ENCODE measurements at places on chromosomes 12 and 14. TPM values are rescaled to one million over a fixed set of nuclear protein-coding genes. Genes with fewer than 3 reads are reported as not detected.
A peak's percentile ranks its signal among the peaks of the same experiment; 100 is the strongest.

GRCh38 chr14:81301813-81302212 lies 81.1 kb upstream of the GTF2A1 start:
- no peaks in the 10 kb centered on the region for H3K27me3 ChIP-seq
- no peak for DNase-seq
- H3K36me3 ChIP-seq: no peaks in the 10 kb centered on the region
- H3K27ac ChIP-seq: peak overlapping the region; percentile 91
- H3K4me3 ChIP-seq: no peak overlapping the region

FKBP11 gene
- 6.0 TPM for total RNA-seq

DNA sequence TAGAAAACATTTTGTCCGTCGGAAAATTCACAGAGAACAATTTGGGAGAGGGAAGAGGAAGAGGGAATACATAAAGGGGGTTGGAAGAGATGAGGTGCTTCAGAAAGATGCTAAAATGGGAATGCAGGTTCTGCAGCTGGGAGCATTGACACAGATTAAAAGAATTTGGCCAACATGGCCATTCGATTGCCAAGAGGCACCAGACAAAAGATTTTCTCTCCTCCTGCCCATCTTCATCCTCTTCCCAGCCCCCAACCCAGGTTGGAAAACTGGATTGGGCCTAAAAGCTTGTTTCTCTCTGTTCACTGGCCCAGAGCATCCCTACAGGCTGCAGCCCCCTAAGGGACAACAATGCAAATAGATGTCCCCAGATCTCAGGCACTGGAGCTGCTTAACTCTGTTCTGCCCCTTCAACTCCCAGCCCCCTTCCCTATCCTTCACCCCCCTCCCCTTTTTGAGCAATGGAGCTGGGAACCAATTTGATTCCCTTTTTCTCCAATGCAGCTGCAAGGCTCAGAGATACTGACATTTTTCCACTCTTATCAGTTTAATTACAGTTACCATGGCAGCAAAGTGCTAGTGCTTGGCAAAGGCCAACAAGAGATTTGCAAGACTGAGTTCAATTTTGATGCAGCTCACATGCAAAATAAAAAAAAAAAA lies 1.9 kb downstream of the LMO3 start:
- no peaks in the 10 kb centered on the region for H3K27me3 ChIP-seq
- DNase-seq: no peak
- peaks cover 18% of the 10 kb centered on the region for H3K4me1 ChIP-seq
- no peaks in the 10 kb centered on the region for H3K36me3 ChIP-seq
- no peak overlapping the region for H3K27ac ChIP-seq
- H3K4me3 ChIP-seq: no peak overlapping the region

ESPL1 gene
- 11.6 TPM for total RNA-seq

DNA sequence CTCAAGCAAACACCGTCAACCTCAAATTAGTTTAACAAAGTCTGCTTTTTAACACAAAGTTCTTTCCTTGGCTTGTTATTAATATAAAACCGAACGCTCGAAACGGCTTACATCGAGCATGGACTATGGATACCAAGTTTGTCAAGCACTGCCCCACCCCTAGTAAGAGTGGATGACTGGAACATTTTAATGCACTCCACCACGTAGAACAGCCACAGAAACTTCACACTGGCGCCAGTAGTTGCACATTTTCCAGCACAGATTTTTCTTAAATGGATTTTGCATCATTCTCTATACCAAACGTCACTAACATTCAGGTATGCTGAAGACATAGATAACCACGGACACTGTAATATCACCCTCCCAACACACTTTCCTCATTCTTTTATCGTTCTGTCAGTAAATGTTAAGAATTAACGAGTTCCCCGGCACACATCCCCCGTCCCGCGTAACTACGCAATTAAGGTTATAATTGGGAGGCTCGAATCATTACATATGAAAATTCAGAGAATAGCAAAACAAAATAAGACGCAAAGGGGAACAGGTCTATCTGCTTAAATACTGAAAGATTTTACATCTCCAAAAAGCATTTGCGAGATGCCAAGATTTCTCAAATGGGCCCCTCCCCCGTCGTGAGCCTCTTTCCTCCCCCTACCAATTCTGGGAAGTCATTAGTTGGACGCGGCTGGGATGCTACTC lies 990 bp downstream of the FERMT2 start:
- H3K4me1 ChIP-seq: peaks cover 55% of the 10 kb centered on the region
- no peaks in the 10 kb centered on the region for H3K27me3 ChIP-seq
- H3K27ac ChIP-seq: peak overlapping the region; percentile 91
- peak; percentile 44 for DNase-seq

DNA sequence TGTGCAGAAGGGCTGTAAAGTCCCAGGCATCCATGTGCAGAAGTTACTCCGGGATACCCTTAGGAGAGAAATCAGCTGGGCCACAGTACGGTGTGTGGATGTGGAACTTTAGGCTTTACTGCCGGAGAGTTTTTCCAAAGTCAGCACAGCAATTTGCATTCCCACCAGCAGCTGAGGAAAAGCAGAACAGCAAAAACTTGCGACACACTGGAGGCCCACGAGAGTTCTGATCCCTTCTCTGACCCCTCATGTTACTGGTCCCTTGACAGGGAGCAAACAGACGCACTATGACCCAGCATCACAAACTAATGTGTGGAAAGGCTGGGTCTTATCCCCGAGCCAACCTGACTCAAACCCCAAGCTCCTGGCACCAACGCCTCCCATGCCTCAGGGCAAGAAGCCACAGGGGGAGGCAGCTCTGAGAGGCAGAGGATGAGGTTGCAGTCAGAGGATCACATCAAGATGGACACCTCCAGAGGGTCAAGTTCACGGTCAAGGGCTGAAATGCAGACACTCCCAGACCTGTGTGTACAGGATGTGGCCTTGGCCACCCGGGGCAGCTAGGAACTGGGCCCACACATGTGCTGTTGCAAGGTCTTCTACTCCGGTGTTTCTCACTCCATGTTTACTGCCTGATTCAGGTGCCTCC lies 38.6 kb downstream of the CCDC88C start:
- H3K4me1 ChIP-seq: peaks cover 25% of the 10 kb centered on the region
- H3K27me3 ChIP-seq: no peaks in the 10 kb centered on the region
- H3K27ac ChIP-seq: no peak overlapping the region
- no peaks in the 10 kb centered on the region for H3K36me3 ChIP-seq

DNA sequence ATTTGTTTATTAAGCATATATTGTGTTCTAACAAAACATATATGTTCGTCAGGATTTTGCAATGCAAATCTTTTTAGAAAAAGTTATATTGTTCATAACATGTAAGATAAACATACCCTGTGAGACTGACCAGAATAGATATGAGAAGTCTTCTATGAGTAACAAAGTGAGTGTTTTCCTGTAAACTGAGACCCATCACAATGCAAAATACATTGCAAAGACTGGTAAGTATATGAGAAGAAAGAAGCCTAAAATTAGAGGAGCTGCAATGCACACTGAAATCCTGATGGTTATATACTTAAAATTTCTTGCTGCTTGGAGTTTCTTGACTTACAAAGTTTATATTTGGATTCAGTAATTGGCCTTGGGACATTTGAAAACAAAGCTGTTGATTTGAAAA lies 6.0 kb downstream of the HMGA2 start:
- H3K4me1 ChIP-seq: peaks cover 73% of the 10 kb centered on the region
- no peak overlapping the region for H3K27ac ChIP-seq
- H3K4me3 ChIP-seq: no peak overlapping the region
- DNase-seq: no peak
- H3K27me3 ChIP-seq: no peaks in the 10 kb centered on the region

DNA sequence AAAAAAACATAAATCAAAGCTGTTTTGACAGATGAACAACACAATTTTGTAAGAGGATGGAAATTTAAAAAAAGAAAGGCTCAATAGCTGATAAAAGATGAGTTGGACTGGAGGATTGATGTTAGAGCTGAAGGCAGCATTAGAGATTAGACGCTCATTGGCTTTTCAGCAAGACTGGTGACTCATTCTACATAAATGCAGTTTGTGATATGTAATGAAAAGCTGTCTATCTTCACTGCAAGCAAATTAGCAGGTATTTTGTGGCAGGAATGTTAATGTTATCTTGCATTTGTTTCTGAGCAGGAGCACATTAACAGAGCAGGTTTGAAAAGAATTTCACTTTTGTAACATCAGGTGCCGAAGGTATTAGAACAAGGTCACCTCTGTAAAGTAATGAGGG lies 442.7 kb upstream of the NOVA1 start:
- no peaks in the 10 kb centered on the region for H3K36me3 ChIP-seq
- H3K4me3 ChIP-seq: no peak overlapping the region
- DNase-seq: no peak

DNA sequence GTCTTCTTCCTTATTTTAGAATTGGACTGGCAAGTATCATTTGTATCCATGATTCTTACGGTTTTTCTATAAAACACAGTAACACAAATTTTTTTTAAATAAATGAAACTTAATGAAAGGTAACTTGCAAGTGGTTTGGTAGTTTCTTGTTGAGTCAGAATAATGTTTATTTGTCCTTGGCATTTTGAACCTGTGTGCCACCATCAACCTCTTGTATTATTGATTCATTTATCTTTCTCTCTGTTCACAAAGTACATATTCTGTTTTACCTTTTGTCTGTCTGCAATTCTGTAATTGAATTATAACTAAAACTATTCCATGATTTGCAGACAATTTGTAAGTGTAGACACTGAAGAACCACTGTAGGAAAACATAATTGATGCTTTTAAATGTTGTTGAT lies 54.7 kb downstream of the MIPOL1 start:
- no peak overlapping the region for H3K4me3 ChIP-seq
- no peak for DNase-seq
- H3K27me3 ChIP-seq: no peaks in the 10 kb centered on the region
- H3K36me3 ChIP-seq: no peaks in the 10 kb centered on the region
- H3K4me1 ChIP-seq: peaks cover 41% of the 10 kb centered on the region

PPP2R5C gene
- 94.8 TPM for total RNA-seq

DNA sequence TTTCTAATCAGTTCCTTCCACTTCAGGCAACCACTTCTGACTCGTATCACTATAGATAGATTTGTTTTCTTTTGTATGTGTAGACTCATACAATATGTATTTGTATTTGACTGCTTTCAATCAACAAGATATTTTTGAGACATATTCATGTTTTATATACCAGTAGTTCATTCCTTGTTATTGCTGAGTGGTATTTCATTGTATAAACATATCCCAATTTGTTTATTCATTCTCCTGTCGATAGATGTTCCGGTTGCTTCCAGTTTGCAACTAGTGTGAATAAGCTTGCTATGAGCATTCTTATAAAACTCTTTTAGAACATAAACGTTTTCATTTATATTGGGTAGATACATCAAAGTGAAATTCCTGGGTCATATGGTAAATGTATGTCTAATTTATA lies 119.2 kb downstream of the FIGNL2 start:
- no peak overlapping the region for H3K27ac ChIP-seq
- no peaks in the 10 kb centered on the region for H3K27me3 ChIP-seq
- H3K36me3 ChIP-seq: no peaks in the 10 kb centered on the region
- H3K4me1 ChIP-seq: no peaks in the 10 kb centered on the region
- no peak overlapping the region for H3K4me3 ChIP-seq

KCNK10 gene
- total RNA-seq: not detected

DNA sequence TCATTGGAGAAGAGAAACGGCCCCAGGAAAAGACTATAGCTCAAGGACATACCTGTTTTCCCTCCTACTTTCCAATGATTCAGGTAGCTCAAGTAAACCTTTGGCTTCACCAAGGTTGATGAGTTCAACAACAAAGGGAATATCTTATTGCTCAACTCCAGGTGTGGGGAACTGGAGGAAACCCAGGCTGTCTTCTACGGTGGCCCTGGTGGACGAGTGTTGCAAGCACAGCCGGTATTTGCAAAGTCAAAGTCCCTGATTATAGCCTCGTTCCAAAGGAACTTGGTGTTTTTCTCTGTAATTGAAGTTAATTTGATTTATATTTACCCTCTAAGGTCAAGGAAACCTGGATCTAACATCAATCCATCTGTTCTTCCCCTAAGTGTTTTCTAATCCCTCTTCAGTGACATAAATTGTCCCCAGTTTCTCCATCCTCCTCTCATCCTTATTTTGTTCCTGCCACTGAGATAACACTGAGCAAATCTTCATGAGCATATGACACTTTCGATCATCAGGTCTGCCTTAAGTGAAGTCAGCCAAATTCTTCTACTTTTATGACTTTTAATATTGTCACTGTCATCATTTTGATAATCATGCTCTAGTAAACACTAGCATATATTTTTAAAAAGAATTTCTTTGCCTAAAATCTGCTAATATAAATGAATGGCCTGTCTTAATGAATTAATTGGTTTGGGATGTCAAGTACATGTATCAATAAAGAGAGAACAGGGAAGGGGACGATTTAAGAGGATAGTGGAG lies 174.6 kb upstream of the TBX3 start:
- no peak overlapping the region for H3K4me3 ChIP-seq
- H3K27ac ChIP-seq: no peak overlapping the region
- H3K36me3 ChIP-seq: no peaks in the 10 kb centered on the region

GRCh38 chr14:80946187-80946586 lies 4.6 kb upstream of the CEP128 start:
- DNase-seq: no peak
- H3K27ac ChIP-seq: no peak overlapping the region
- peaks cover 8% of the 10 kb centered on the region for H3K4me1 ChIP-seq
- H3K4me3 ChIP-seq: no peak overlapping the region
- H3K27me3 ChIP-seq: peaks cover 4% of the 10 kb centered on the region
- no peaks in the 10 kb centered on the region for H3K36me3 ChIP-seq

TRPV4 gene
- total RNA-seq: 0.35 TPM

DNA sequence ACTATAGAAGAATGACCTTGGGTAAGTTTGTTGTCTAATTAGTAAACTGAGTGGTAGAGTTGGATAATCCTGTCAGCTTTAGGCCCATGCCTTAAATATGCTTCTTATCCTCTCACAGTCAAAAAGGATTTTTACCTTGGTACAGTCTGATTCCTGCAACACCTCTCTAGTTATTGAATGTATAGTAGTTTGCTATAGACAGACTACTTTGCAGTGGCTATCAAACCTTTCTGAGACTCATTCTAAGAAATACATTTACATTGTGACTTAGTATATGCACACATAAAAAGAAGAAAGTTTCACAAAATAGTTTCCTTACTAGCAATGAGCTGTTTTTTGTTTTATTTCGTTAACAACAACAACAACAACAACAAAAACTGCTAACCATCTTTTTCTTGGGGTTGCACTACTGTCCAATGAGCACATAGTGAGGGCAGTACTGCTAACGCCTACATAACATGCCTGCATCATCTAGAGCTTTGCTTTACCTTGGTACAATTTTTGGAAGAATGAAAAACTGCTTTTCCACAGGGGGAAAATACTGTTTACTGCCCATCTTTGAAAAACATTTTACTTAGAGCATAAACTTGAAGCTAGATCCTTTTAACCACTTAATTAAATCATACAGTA lies 28.5 kb downstream of the WNK1 start:
- H3K27ac ChIP-seq: no peak overlapping the region
- no peak overlapping the region for H3K4me3 ChIP-seq
- H3K27me3 ChIP-seq: no peaks in the 10 kb centered on the region
- no peaks in the 10 kb centered on the region for H3K36me3 ChIP-seq

- peak overlapping the region; percentile 82 for H3K4me3 ChIP-seq
- peaks cover 41% of the 10 kb centered on the region for H3K4me1 ChIP-seq
- DNase-seq: no peak
- no peaks in the 10 kb centered on the region for H3K36me3 ChIP-seq
Measured at GRCh38 chr12:48866052-48866711, 512 bp upstream of the RND1 start.

- no peak overlapping the region for H3K4me3 ChIP-seq
- H3K4me1 ChIP-seq: no peaks in the 10 kb centered on the region
- DNase-seq: no peak
- H3K27ac ChIP-seq: no peak overlapping the region
- H3K36me3 ChIP-seq: no peaks in the 10 kb centered on the region
Measured at GRCh38 chr14:101072531-101072930, 169.0 kb upstream of the RTL1 start.

- peaks cover 2% of the 10 kb centered on the region for H3K27me3 ChIP-seq
- DNase-seq: no peak
- H3K27ac ChIP-seq: no peak overlapping the region
- no peaks in the 10 kb centered on the region for H3K4me1 ChIP-seq
- H3K4me3 ChIP-seq: no peak overlapping the region
- no peaks in the 10 kb centered on the region for H3K36me3 ChIP-seq
Measured at GRCh38 chr14:90177539-90178189, 78.7 kb upstream of the PSMC1 start.

Data from HepG2 (cell line).